ENCODE measurements at places on chromosomes 3 and 15.

- no peak for DNase-seq
These were observed 635 bp upstream of the RCN2 start for GRCh38 chr15:76930831-76931396.

- DNase-seq: no peak
These were observed 324.1 kb upstream of the ALCAM start for GRCh38 chr3:105042586-105042985.

- DNase-seq: no peak
These were observed 209.9 kb upstream of the CTNNB1 start for GRCh38 chr3:40989141-40990061.

- no peak for DNase-seq
These were observed 87.1 kb downstream of the WDR76 start for GRCh38 chr15:43913941-43914340.

- DNase-seq: no peak
These were observed 9.4 kb downstream of the DAZL start for GRCh38 chr3:16595778-16596177.

DNA sequence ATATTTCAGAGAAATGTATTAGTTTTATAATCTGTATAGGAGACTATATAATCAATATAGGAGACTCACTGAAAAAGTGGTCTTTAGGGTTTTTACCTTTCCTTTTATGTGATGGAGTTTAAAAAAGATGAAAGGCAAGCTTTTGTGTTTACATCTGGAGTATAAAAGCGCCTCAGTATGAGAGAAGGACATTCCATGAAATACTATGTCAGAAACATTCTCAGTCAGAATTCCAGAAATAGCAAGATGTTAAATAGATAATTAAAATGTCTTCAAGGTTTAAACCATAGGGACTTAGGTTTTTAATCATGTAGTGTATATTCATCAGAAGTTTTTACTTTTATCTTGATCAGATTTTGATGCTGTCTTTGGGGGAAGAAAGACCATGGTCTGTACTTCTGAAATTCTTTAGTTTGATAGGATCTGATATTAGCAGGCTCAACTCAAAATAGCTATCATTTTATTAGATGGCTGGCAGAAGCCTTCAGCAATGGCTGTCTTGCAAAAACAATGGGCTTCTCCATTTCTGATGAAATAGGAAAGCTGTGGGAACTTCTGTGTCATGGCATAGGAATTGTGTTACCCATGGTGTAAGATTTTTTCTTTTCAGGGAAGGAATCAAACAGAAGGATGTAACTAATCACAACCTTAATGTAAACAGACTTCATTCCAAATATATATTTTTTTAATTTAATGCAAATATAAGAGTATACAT is 209.6 kb upstream of the PLSCR5 start:
- DNase-seq: no peak

DNA sequence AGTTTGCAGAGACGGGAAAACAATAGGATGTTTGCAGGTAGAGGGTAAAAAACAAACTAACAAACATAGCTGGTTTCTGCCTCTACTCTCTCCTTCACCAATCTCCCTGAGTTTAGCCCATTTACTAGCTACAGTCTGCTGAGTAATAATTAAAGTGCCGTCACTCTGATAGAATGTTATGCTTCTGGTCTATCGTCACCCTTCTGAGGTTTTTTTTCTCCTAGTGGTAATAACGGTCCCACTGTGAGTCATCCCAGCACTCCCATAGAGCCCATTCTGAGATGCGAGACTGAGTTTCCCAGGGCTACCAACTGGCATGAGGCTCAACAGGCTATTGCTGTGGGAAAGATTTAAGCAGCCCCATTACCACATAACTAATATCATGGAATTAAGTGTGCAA is 56.4 kb downstream of the PLAAT1 start:
- no peak for DNase-seq

GRCh38 chr15:39411102-39411989 is 169.5 kb upstream of the THBS1 start:
- DNase-seq: no peak
